Endothelial cell of umbilical vein (primary cell): ENCODE measurements at places on chromosomes 3 and 15. TPM values are rescaled to one million over a fixed set of nuclear protein-coding genes. Genes with fewer than 3 reads are reported as not detected.

GRCh38 chr3:100120012-100120411 is 5.7 kb upstream of the FILIP1L start:
- no peaks in the 10 kb centered on the region for H3K27me3 ChIP-seq
- no peak overlapping the region for H3K27ac ChIP-seq
- no peak for DNase-seq

DNA sequence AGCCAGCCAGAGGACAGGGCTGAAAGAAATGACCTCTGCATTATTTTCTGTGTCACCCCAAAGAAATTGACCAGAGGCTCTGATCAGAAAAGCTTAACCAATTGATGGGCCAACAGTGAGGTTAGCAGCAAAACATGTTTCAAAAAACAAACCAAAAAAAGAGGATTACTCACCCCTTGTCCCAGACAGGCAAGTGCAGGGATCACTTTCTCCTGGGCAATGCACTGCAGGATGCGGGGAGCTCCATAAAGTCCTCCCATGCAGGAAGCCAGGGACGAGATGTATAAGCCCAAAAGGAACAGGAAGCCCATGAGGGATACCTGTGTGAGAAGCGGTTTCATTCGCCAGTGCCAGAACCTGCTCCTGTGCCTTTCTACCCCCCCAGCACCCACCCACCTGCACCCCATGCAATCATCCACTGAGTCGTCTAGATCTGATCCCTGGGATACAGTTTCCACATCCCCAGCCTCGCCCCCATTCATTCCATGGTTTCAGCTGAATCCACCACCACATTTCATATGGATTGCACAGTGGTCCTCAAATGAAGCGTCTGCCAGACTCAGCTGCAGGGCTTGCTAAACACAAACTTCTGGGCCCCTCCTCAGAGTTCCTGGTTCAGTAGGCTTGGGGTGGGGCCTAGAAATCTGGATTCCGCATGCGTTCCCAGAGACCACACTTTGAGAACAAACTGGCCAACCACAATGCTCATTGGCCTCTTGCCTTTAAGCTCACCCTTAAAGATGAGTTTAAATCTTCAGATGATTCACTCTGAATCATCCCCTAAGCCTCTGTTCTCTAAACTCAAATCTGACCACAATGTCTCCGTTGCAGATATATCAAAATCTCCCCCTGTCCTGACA is 54.4 kb upstream of the HEG1 start:
- no peak for DNase-seq
- H3K27me3 ChIP-seq = no peaks in the 10 kb centered on the region
- no peak overlapping the region for H3K27ac ChIP-seq
- peaks cover 6% of the 10 kb centered on the region for H3K4me1 ChIP-seq
- no peaks in the 10 kb centered on the region for H3K36me3 ChIP-seq

DNA sequence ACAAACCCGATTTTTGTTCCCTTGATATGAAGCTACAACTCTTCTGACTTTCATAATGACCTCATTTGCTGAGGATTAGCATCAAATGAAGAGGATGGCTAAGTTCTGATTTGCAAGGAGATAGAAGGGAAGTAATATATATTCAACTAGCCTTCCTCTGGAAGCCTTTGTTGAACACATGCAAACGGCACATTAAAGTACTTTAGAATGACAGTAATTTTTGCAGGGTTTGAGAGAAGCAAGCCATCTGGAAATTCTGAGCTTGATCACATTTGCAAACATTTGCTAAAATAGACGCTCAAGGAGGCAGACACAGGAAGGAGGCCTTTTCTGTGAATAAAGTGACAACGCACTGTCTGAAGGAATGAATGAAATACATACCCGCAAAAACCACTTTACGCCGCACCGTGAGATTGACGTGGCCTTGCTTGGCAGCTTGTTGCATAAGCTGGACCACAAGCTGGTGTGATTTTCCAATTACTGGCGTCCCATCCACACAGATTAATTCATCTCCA is 657.2 kb downstream of the MAGI1 start:
- no peak overlapping the region for H3K4me3 ChIP-seq
- H3K4me1 ChIP-seq = no peaks in the 10 kb centered on the region
- H3K36me3 ChIP-seq = no peaks in the 10 kb centered on the region
- no peaks in the 10 kb centered on the region for H3K27me3 ChIP-seq

GRCh38 chr15:93835344-93835743 is 396.0 kb upstream of the MCTP2 start:
- no peaks in the 10 kb centered on the region for H3K4me1 ChIP-seq
- no peaks in the 10 kb centered on the region for H3K27me3 ChIP-seq
- H3K27ac ChIP-seq = no peak overlapping the region
- H3K4me3 ChIP-seq = no peak overlapping the region
- DNase-seq = no peak
- H3K36me3 ChIP-seq = no peaks in the 10 kb centered on the region

- no peak overlapping the region for H3K4me3 ChIP-seq
- H3K27ac ChIP-seq = no peak overlapping the region
- H3K36me3 ChIP-seq = no peaks in the 10 kb centered on the region
- H3K4me1 ChIP-seq = no peaks in the 10 kb centered on the region
Measured at GRCh38 chr3:15536856-15537255, 15.3 kb upstream of the COLQ start.

DNA sequence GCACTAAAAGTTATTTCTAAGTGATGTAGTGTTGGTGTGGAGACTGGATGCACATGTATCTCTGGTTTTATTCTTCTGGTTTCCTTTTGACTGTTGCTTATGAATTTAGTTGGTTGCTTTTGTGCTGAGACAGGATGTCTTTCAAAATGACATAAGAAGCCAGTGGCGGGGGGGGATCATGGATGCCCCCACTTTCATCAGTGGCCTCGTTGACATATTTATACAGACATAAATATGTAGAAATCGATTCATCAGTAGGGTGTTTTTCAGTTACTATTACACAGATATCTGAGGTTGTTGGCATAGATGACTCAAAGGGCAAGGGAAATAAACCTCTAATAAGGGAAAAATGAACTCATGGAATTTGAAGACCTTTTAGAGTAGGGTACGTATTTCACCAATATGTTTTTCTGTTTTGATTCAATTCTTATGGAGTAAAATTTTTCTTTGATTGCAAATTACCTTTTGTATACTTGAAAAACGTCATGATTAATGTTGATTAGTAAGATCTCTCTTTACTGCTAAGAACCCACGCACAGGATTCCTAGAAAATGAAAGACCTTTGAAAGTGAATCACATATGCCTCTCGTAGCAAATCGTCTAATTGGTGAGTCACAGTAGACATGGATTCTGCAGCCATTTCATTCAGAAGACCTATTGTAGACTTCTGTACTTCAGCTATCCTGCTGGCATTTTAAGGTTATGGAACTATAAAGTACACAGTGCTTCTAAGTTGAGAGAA is 97.4 kb upstream of the RBMS3 start:
- no peak for DNase-seq
- H3K27ac ChIP-seq = no peak overlapping the region
- H3K4me3 ChIP-seq = no peak overlapping the region

The PIF1 gene
- 45.4 and 52.7 TPM in 2 replicates for total RNA-seq

GRCh38 chr3:43036621-43037423 is 57.7 kb downstream of the GASK1A start:
- H3K27me3 ChIP-seq = no peaks in the 10 kb centered on the region
- DNase-seq = no peak
- no peaks in the 10 kb centered on the region for H3K36me3 ChIP-seq
- no peaks in the 10 kb centered on the region for H3K4me1 ChIP-seq

DNA sequence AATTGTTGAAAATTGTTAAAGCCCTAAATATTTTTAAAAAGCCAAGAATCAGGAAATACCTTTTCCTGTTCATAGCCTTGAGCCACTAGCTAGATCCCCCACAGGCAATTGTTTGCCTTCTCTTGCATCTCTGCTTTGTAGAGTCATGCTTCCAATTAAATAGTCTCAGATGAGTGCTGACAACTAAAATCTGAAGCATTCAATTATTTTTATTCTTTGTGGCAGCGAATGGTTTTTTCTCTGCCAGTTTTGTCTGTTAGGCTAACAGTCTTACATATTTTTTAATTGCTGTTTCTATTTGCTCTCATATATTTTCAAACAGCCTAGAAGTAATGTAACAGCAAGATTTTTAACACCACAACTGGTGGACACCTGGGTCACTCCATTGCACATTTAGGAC is 277.1 kb upstream of the GBE1 start:
- no peaks in the 10 kb centered on the region for H3K36me3 ChIP-seq
- no peak overlapping the region for H3K27ac ChIP-seq
- peak; percentile 4 for DNase-seq
- H3K4me3 ChIP-seq = no peak overlapping the region
- H3K27me3 ChIP-seq = no peaks in the 10 kb centered on the region

The TMEM40 gene
- total RNA-seq = not detected in 2 replicates

DNA sequence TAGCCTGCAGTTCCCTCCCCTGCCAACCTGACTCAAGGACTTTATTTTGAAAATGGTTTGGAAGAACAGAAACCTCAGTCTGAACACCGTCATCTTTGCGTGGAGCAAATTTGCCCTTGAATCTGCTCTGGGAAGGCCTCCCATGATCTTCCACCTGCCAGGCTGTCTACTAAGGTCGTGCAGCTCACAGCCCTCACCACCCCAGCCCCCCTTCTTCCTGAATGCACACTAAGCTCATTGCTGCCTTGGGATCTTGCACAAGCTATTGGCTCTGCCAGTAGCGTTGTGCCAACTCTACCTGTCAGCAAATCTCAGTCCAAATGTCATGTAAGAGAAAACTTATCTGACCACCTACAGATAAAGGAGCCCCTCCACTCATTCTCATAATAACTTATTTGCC is 141.5 kb downstream of the USP13 start:
- H3K36me3 ChIP-seq = no peaks in the 10 kb centered on the region
- H3K4me3 ChIP-seq = no peak overlapping the region
- no peaks in the 10 kb centered on the region for H3K4me1 ChIP-seq
- H3K27me3 ChIP-seq = no peaks in the 10 kb centered on the region

GRCh38 chr15:37951999-37952398 is 17.6 kb downstream of the TMCO5A start:
- no peaks in the 10 kb centered on the region for H3K36me3 ChIP-seq
- DNase-seq = no peak
- H3K27me3 ChIP-seq = peaks cover 16% of the 10 kb centered on the region
- no peaks in the 10 kb centered on the region for H3K4me1 ChIP-seq
- no peak overlapping the region for H3K27ac ChIP-seq

The CLDN16 gene
- total RNA-seq = not detected in 2 replicates

DNA sequence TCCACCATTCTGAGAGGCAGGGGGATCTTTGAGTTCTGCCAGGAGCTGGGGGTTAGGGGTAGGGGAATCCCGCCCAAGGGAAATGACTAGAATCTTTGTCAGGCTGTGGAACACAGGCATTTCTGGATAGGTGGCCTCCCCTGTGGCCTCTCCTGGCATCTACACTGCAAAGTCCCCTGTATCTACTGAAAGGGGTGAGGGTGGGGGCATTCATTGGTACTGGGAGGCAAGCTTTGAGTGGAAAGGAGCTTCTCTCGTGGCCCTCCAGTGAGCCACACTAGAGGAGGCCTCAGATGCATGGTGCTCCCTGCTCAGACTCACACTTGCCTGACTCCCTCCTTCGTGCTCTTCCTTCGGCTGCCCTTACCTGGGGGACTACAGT is 59.9 kb downstream of the CCNL1 start:
- no peak overlapping the region for H3K27ac ChIP-seq
- no peak overlapping the region for H3K4me3 ChIP-seq
- peaks cover 2% of the 10 kb centered on the region for H3K27me3 ChIP-seq
- H3K4me1 ChIP-seq = no peaks in the 10 kb centered on the region

DNA sequence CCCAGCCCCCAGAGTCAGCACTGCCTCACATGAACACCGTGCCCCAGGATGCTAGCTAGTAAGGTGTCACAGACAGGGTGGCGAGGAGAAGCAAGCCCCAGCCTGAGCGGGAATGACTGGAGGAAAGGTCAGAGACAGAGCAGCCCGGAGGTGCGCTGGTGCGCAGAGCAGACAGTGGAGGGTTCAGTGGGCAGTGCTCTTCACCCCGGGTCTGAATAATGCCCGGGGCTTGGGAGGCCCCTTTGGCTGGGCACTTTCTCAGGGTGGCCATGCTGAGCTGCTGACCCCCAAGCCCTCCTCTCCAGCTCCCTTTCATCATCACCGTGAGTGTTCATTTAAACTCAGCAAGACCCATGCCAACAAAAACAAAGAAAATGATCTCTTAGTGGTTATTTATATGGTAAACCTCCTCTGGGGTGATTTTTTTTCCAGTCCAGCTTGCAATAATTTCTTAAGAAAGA is 110.8 kb downstream of the VGLL4 start:
- DNase-seq = peak; percentile 55
- no peak overlapping the region for H3K27ac ChIP-seq
- H3K36me3 ChIP-seq = no peaks in the 10 kb centered on the region
- no peak overlapping the region for H3K4me3 ChIP-seq
- H3K4me1 ChIP-seq = no peaks in the 10 kb centered on the region

- no peak overlapping the region for H3K4me3 ChIP-seq
- H3K27me3 ChIP-seq = no peaks in the 10 kb centered on the region
- H3K36me3 ChIP-seq = no peaks in the 10 kb centered on the region
- peak; percentile 58 for DNase-seq
Measured at GRCh38 chr3:159458010-159458409, 530.6 kb upstream of the IL12A start.

The SEMA3B gene
- total RNA-seq = 0.97 and 1.5 TPM in 2 replicates

DNA sequence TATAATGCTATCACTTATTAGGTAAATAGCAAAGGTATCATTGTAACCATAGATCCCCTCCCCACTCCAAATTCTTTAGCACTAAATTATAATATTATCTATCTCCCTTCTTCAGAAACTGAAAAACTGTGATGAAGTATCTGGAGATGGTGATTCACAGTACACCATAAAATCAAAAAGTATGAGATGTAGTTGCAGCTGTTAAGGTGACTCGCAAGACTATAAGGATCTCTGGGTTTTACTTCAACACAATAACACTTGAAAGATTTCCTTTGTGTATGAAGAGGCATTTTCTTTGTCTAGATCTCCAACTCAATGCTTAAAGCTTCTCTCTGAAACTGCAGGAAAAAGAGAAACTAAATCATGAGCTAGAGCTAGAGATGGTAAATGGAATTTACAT is 46.9 kb downstream of the IFT57 start:
- H3K4me3 ChIP-seq = no peak overlapping the region
- no peaks in the 10 kb centered on the region for H3K4me1 ChIP-seq
- H3K27ac ChIP-seq = no peak overlapping the region
- no peak for DNase-seq
- H3K27me3 ChIP-seq = no peaks in the 10 kb centered on the region

DNA sequence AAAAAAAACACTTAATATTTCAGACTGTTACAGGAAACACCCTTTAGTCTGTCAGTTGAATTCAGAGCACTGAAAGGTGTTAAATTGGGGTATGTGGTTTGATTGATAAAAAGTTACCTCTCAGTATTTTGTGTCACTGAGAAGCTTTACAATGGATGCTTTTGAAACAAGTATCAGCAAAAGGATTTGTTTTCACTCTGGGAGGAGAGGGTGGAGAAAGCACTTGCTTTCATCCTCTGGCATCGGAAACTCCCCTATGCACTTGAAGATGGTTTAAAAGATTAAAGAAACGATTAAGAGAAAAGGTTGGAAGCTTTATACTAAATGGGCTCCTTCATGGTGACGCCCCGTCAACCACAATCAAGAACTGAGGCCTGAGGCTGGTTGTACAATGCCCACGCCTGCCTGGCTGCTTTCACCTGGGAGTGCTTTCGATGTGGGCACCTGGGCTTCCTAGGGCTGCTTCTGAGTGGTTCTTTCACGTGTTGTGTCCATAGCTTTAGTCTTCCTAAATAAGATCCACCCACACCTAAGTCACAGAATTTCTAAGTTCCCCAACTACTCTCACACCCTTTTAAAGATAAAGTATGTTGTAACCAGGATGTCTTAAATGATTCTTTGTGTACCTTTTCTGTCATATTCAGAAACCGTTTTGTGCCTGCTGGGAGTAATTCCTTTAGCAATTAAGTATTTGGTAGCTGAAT is 17.9 kb downstream of the TMEM43 start:
- no peak for DNase-seq
- peaks cover 41% of the 10 kb centered on the region for H3K4me1 ChIP-seq
- H3K27ac ChIP-seq = peak overlapping the region; percentile 100
- H3K27me3 ChIP-seq = no peaks in the 10 kb centered on the region
- no peak overlapping the region for H3K4me3 ChIP-seq

GRCh38 chr15:66573719-66574595 is 8.2 kb upstream of the LCTL start:
- DNase-seq = no peak
- no peak overlapping the region for H3K27ac ChIP-seq
- no peaks in the 10 kb centered on the region for H3K36me3 ChIP-seq
